ENCODE measurements at places on chromosomes 3 and 15. TPM values are rescaled to one million over a fixed set of nuclear protein-coding genes. Genes with fewer than 3 reads are reported as not detected.

SPCS1 gene
- 124 TPM for total RNA-seq

STXBP5L gene
- total RNA-seq: not detected

FANCD2OS gene
- total RNA-seq: not detected

ANKUB1 gene
- not detected for total RNA-seq

NOP10 gene
- total RNA-seq: 92.9 TPM

WDR72 gene
- total RNA-seq: 55.7 TPM

CD80 gene
- 1.2 TPM for total RNA-seq

SLC22A14 gene
- total RNA-seq: 0.19 TPM

SAMMSON gene
- 0.98 TPM for total RNA-seq

GRIP2 gene
- total RNA-seq: 3.0 TPM

CHRD gene
- 16.8 TPM for total RNA-seq

AGBL1 gene
- not detected for total RNA-seq

CYP8B1 gene
- total RNA-seq: 10.4 TPM

SCG5 gene
- 1.3 TPM for total RNA-seq

ZNF660 gene
- 5.3 TPM for total RNA-seq

HIGD2B gene
- not detected for total RNA-seq

NCBP2 gene
- 59.9 TPM for total RNA-seq

TMIE gene
- total RNA-seq: 0.79 TPM

CTXN2 gene
- 0.06 TPM for total RNA-seq

NEK10 gene
- total RNA-seq: 4.1 TPM

NMB gene
- 11.8 TPM for total RNA-seq

NXPE3 gene
- total RNA-seq: 13.3 TPM

STRA6 gene
- 2.0 TPM for total RNA-seq

SST gene
- total RNA-seq: not detected

CCR9 gene
- 0.22 TPM for total RNA-seq

EFCAB12 gene
- total RNA-seq: 3.5 TPM

Data from kidney (tissue), 22 donors.